ENCODE measurements at places on chromosomes 1 and 21.

- DNase-seq: no peak
Observed at GRCh38 chr1:227654431-227654830, 80.7 kb downstream of the JMJD4 start.

DNA sequence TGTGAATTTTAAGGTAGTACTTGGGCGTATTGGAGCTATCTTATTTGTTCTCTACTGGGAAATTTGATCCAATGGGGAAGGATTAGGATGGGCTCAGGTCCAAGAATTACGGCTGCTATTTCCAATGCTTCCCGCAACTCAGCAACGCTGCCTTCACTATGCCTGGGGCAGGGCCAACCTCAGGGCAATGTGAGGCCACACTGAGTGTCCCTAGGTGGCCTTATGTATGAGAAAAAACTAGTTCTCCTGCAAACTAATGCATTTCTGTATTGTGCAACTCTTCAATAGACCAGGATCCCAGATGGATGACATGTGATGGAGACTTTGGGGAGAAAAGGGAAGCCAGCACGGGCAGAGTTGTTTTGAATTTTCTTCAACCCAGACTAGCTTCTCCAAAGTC is 168.1 kb downstream of the DUSP10 start:
- DNase-seq: no peak

- DNase-seq: no peak
Observed at GRCh38 chr1:15975358-15975804, 520 bp downstream of the ZBTB17 start.

- no peak for DNase-seq
Observed at GRCh38 chr1:39852214-39852791, 31.0 kb downstream of the TRIT1 start.

DNA sequence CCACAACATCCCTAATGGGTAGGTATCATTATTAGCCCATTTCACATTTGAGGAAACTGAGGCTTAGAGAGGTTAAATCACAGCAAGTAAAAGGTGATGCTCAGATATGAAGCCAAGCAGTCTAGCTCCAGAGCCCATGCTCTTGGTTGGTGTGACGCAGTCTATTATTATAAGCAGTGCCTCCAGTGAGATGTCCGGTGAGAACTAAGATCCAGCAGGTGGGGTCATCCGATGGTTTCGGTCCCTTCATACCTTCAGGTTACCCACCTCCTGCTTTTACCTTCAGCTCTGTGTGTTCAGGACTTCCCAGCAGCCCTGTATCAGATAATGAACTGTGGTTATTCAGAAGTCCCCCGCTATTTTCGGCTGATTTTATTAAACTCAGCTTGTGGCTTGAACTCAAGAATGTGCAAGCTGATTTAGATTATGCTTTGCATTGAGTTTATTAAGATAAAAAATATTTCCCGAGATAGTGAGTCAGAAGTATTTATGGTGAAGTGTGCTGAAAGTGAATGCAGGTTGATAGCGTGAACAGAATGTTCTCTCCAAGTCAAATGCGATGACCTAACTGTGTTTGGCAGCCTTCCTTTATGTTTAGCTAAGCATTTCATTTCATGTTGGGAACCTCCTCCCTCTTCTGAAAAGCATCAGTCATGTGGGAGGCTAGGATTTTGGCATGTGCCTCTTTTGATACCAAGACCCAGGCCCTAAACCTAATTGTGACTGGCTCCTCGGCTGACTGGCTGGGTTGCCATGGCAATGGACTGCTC is 160.9 kb upstream of the UBE2U start:
- peak; percentile 91 for DNase-seq

GRCh38 chr1:22105611-22106207 is 37.2 kb downstream of the WNT4 start:
- no peak for DNase-seq

DNA sequence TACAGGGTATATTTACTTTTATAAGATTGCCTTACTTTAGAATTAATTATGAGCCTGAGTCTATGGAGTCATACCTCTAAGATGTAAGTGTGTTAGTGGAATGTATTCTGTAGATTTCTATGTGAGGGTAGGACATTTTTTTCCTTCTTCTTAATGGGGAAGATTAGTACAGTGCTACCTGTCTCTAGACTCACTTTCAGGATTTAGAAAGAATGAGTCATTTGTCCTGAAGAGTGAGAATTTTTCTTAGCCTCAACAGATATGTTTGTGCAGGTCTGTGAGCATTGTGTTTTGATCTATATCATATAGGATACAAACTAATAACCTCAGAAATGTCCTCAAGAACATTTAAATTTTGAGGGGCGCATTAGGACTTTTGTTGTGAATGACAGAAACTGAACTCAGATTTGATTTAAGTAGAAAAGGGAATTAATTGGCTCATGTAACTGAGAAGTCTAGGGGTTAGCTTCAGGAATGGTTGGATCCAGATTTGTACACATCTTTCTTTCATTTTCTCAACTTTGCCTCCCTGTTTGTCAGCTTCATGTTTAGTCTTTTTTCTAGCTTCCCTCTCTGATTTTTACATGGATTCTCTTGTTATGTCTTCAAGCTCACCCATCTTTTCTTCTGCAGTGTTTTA is 45.3 kb downstream of the TTC3 start:
- DNase-seq: no peak

DNA sequence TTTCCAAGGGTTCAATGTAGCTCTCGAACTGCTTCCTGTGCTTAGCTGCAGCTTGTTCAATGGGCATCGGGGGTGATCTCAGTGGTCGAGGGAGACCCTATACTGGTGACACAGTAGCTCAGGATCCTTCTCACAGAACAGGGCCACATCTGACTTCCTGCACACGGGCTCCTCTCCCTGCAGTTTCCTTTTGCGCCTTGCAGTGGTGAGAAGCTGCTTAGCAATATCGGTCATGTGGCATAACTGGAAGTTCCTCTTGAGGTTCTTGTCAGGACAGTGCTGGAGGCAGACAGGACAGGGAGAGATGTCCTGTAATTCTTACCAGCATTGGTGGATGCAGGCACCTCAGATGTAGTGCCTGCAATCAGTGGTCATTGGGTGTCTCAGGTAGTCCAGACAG is 140.5 kb upstream of the MAP1LC3C start:
- no peak for DNase-seq

GRCh38 chr21:21046063-21046462 is 47.9 kb downstream of the NCAM2 start:
- DNase-seq: no peak

DNA sequence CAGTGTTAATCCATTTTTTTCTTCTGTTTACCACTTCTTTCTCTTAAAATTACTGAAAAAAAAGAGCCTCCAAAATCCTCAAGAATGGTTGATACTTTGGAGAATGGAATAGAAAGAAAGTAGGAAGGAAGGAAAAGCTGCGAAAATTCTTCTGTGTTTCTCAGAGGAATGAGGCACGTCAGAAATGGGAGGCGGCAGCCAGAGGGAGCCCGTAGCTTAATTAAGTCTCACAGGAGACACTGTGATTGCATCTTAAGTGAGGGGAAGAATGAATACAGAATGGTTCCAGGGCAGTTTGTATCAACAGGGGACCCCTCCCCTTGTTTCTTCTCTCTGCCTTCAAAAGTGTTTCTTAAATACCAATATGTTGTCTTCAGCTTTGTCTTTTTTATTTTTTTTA is 1099.5 kb downstream of the PLA2G4A start:
- no peak for DNase-seq

GRCh38 chr1:183159960-183160359 is 26.1 kb upstream of the LAMC2 start:
- DNase-seq: no peak

All from AG04449 (cell line).